ENCODE measurements at places on chromosomes 2 and 18. TPM values are rescaled to one million over a fixed set of nuclear protein-coding genes. Genes with fewer than 3 reads are reported as not detected.

- H3K4me1 ChIP-seq: no peaks in the 10 kb centered on the region
- H3K27me3 ChIP-seq: no peaks in the 10 kb centered on the region
- DNase-seq: no peak
- no peak overlapping the region for H3K4me3 ChIP-seq
Measured at GRCh38 chr2:196951973-196952372, 25.5 kb upstream of the PGAP1 start.

DNA sequence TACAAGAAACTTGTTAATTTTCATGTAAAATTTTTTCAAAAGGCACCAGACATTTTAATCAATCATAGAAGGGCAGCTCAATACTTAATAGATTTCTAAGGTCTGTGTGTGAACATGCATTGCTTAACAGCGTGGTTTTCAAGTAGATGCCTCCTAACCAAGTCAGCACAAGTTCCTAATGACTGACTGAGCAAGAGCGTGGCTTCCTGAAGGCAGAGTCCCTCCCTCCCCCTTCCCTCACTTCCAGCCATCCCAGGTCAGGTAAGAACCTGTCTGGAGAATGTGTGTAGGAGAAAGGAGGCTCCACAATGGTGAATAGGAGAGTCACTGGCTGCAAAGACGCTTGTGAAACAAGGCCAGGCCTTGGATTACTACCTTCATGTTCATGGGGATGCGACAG is 33.5 kb upstream of the DAPL1 start:
- DNase-seq: no peak
- no peak overlapping the region for H3K27ac ChIP-seq
- no peaks in the 10 kb centered on the region for H3K36me3 ChIP-seq
- H3K4me1 ChIP-seq: no peaks in the 10 kb centered on the region
- H3K27me3 ChIP-seq: no peaks in the 10 kb centered on the region

GRCh38 chr2:38835990-38836389 is 39.7 kb downstream of the DHX57 start:
- no peak for DNase-seq
- no peaks in the 10 kb centered on the region for H3K4me1 ChIP-seq
- H3K27ac ChIP-seq: no peak overlapping the region
- H3K27me3 ChIP-seq: no peaks in the 10 kb centered on the region

- H3K36me3 ChIP-seq: no peaks in the 10 kb centered on the region
- DNase-seq: no peak
- no peak overlapping the region for H3K4me3 ChIP-seq
- no peak overlapping the region for H3K27ac ChIP-seq
- no peaks in the 10 kb centered on the region for H3K4me1 ChIP-seq
- no peaks in the 10 kb centered on the region for H3K27me3 ChIP-seq
Measured at GRCh38 chr2:227860221-227860641, 11.2 kb upstream of the DAW1 start.

GRCh38 chr2:117123362-117123761 is 691.1 kb upstream of the DDX18 start:
- H3K36me3 ChIP-seq: no peaks in the 10 kb centered on the region
- no peak for DNase-seq
- H3K27ac ChIP-seq: no peak overlapping the region
- no peaks in the 10 kb centered on the region for H3K4me1 ChIP-seq

- peaks cover 71% of the 10 kb centered on the region for H3K4me1 ChIP-seq
- H3K27me3 ChIP-seq: no peaks in the 10 kb centered on the region
- no peaks in the 10 kb centered on the region for H3K36me3 ChIP-seq
Measured at GRCh38 chr2:54666634-54667265, 56.7 kb upstream of the EML6 start.

DNA sequence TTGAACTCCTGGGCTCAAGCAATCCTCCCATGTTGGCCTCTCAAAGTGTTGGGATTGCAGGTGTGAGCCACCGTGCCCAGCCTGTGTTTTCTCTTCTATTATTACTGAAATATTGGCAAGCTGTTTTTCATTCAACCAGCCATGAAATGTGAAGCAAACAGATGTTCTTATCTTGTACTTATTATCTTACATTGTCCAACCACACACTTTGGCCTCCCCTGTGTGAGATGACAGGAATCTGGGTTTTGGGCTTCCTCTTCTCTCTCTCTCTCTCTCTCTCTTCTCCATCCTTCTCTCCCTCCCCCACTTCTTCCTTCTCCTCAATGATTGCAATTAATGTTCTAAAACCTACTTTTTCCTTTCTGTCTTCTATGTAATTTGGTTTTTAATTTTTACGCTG is 33.1 kb downstream of the RAMP1 start:
- no peak for DNase-seq
- no peaks in the 10 kb centered on the region for H3K27me3 ChIP-seq
- no peak overlapping the region for H3K4me3 ChIP-seq
- H3K4me1 ChIP-seq: peaks cover 5% of the 10 kb centered on the region
- no peak overlapping the region for H3K27ac ChIP-seq
- no peaks in the 10 kb centered on the region for H3K36me3 ChIP-seq

GRCh38 chr18:50926521-50926920 is 41.3 kb upstream of the ELAC1 start:
- no peaks in the 10 kb centered on the region for H3K27me3 ChIP-seq
- H3K36me3 ChIP-seq: no peaks in the 10 kb centered on the region
- H3K4me3 ChIP-seq: no peak overlapping the region
- H3K27ac ChIP-seq: no peak overlapping the region
- DNase-seq: no peak

- H3K36me3 ChIP-seq: no peaks in the 10 kb centered on the region
- H3K27ac ChIP-seq: no peak overlapping the region
- H3K4me1 ChIP-seq: peaks cover 4% of the 10 kb centered on the region
- no peak for DNase-seq
- no peaks in the 10 kb centered on the region for H3K27me3 ChIP-seq
Measured at GRCh38 chr2:62501069-62501468, 4.9 kb downstream of the TMEM17 start.

- H3K4me1 ChIP-seq: no peaks in the 10 kb centered on the region
- no peak overlapping the region for H3K4me3 ChIP-seq
- no peaks in the 10 kb centered on the region for H3K27me3 ChIP-seq
- DNase-seq: no peak
- H3K36me3 ChIP-seq: no peaks in the 10 kb centered on the region
Measured at GRCh38 chr2:159922563-159922962, 124.6 kb upstream of the CD302 start.

GRCh38 chr18:25349131-25349925 is 2.6 kb downstream of the ZNF521 start:
- no peaks in the 10 kb centered on the region for H3K36me3 ChIP-seq
- peak overlapping the region; percentile 54 for H3K27ac ChIP-seq
- H3K4me3 ChIP-seq: peak overlapping the region; percentile 81
- DNase-seq: no peak
- peaks cover 22% of the 10 kb centered on the region for H3K4me1 ChIP-seq

DNA sequence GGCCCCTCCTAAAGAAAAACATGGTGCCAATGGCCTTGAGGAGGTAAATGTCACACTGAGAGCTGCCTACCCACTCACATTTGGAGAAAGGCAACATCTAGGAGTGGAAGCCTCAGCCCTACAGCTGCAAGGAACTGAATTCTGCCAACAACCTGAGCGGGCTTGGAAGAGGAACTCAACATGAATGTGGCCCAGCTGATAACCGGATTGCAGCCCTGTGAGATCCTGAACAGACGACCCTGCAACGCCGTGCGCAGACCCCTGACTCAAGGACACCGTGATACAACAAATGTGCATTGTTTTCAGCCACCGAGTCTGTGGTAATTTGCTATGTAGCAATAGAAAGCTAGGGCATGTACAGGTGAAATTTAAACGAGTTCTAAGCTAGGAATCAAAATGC is 99.4 kb downstream of the MYOM1 start:
- no peak for DNase-seq
- no peak overlapping the region for H3K4me3 ChIP-seq
- H3K27me3 ChIP-seq: no peaks in the 10 kb centered on the region

- H3K36me3 ChIP-seq: no peaks in the 10 kb centered on the region
- no peak for DNase-seq
- no peak overlapping the region for H3K4me3 ChIP-seq
- H3K27me3 ChIP-seq: no peaks in the 10 kb centered on the region
- no peaks in the 10 kb centered on the region for H3K4me1 ChIP-seq
Measured at GRCh38 chr18:7333025-7333562, 102.2 kb downstream of the LRRC30 start.

DNA sequence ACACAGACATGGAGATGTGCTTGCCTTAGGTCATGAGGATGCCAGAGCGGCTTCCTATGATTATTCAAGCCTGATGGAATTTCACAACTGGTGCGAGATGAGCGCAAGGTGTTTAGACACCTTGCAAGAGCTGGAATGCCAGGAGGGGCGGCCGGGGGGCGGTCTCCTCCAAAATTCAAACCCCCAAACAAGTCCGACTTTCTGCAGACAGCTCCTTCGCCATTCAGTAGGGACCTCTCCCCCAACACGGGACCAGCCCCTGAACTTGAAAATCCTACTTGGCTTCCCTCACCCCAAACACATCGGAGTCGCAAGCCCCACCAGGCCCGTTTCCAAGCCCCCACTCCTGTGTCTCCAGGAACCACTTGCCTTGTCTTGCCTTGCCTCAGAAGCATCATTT is 64.8 kb upstream of the ID2 start:
- H3K4me1 ChIP-seq: no peaks in the 10 kb centered on the region
- H3K36me3 ChIP-seq: no peaks in the 10 kb centered on the region
- H3K4me3 ChIP-seq: no peak overlapping the region
- H3K27ac ChIP-seq: no peak overlapping the region

DNA sequence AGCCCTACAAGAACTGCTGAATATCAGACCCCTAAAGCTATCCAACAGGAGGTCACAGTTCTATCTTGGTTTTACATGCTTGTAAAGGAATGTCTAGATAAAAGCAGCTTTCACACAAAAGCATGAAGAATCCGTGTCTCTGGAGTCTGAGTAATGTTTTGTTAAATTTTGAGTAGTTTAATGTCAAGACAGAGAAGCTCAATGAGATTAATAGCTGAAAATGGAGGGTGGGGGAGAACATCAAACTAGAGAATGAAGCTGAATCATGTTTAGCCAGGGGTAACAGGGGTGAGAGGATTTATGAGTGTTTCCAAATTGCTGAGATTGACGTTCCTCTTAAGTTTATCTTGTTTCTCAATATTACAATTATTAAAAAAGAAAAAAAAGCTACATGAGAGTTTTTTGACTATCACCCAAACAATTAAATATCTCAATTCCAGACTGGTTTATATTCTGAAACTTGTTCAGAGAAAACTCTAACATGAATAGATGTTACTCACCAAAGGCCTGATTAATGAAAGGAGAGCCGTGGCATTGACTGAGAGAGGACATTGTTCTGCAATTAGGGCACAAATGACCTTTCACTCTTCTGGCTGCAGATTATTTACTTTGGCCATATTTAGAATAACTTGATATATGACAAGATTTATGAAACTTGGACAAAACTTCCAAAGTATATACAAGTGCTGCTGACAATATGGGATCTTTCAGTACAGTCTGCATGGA is 266.4 kb upstream of the ETAA1 start:
- no peaks in the 10 kb centered on the region for H3K27me3 ChIP-seq
- no peak overlapping the region for H3K27ac ChIP-seq
- DNase-seq: no peak
- no peaks in the 10 kb centered on the region for H3K4me1 ChIP-seq

DNA sequence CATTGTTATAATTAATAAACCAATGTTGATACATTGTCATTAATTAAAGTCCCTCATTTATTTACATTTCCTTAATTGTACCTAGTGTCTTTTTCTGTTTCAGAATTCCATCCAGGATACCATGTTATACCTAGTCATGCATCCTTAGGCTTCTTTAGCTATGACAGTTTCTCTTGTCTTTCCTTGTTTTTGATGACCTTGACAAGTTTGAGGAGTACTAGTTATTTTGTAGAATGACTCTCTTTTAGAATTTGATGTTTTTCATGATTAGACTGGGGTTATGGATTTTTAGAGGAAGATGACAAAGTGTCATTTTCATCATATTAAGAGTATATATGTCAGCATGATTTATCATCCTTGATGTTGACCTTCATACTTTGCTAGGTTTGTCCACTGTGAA is 16.4 kb downstream of the GIGYF2 start:
- peaks cover 3% of the 10 kb centered on the region for H3K36me3 ChIP-seq
- H3K4me3 ChIP-seq: no peak overlapping the region
- no peaks in the 10 kb centered on the region for H3K27me3 ChIP-seq
- H3K27ac ChIP-seq: no peak overlapping the region
- DNase-seq: no peak

DNA sequence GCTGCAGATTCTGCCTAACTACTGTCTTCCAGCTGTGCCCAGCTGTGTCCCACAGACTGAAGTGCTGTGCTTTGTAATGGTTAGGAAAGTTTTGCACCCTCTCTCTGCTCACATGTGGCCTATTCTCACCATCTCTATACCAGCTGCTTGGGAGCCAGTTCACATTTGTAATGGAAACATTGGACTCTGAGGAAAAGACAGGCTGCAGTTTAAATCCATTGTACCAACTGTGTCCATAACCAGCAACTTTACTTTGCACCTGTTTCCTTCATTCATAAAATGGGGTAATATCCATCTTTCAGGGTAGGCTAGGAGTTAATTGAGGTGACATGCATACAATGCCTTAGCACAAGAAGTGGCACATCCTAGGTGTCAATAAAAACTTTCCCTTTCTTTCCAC is 344.0 kb downstream of the TNS1 start:
- H3K27ac ChIP-seq: no peak overlapping the region
- H3K4me3 ChIP-seq: no peak overlapping the region
- H3K4me1 ChIP-seq: no peaks in the 10 kb centered on the region
- DNase-seq: no peak

- H3K27ac ChIP-seq: no peak overlapping the region
- no peak for DNase-seq
- no peaks in the 10 kb centered on the region for H3K4me1 ChIP-seq
- no peaks in the 10 kb centered on the region for H3K36me3 ChIP-seq
Measured at GRCh38 chr2:121005453-121005852, 269.8 kb downstream of the GLI2 start.

GRCh38 chr2:25822190-25823117 is 55.8 kb downstream of the ASXL2 start:
- H3K27ac ChIP-seq: peak overlapping the region; percentile 56
- no peaks in the 10 kb centered on the region for H3K27me3 ChIP-seq
- H3K4me1 ChIP-seq: peaks cover 54% of the 10 kb centered on the region
- no peaks in the 10 kb centered on the region for H3K36me3 ChIP-seq
- DNase-seq: peak; percentile 71

GRCh38 chr2:158730621-158731140 is 64.4 kb upstream of the DAPL1 start:
- no peak overlapping the region for H3K4me3 ChIP-seq
- no peaks in the 10 kb centered on the region for H3K4me1 ChIP-seq
- H3K27ac ChIP-seq: no peak overlapping the region

- no peak overlapping the region for H3K27ac ChIP-seq
- H3K36me3 ChIP-seq: no peaks in the 10 kb centered on the region
- H3K4me3 ChIP-seq: no peak overlapping the region
- no peaks in the 10 kb centered on the region for H3K27me3 ChIP-seq
- H3K4me1 ChIP-seq: peaks cover 4% of the 10 kb centered on the region
Measured at GRCh38 chr2:174005801-174006419, 40.7 kb upstream of the SP3 start.

Gene ASB18
- total RNA-seq: not detected

Gene UGT1A4
- 136 TPM for total RNA-seq

Gene DDX1
- 43.9 TPM for total RNA-seq

Gene SOWAHC
- 8.5 TPM for total RNA-seq

Gene ST6GAL2
- 3.1 TPM for total RNA-seq

Gene LPIN1
- 10.1 TPM for total RNA-seq

Gene KLHL30
- total RNA-seq: 0.08 TPM

Gene DYNAP
- total RNA-seq: not detected

Gene KATNAL2
- total RNA-seq: 4.8 TPM

Data from liver (tissue), 10 donors.